ENCODE measurements at places on chromosomes 5 and 9.

DNA sequence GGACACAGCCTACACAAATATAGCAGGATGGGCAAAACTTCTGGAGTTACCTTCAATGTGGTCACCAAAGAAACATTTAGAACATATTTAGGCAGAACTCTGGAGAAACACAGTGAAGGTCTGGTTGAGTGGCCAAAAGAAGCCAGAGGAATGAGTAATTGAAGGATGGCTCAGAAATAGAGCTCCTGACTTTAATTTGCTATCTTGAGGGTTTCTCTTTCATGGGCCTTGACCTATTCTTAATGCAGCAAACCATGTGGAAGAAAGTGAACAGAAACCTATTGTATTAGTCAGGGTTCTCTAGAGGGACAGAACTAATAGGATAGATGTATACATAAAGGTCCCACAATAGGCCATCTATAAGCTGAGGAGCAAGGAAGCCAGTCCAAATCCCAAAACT is 650.5 kb downstream of the ACTL7B start:
- DNase-seq = no peak

DNA sequence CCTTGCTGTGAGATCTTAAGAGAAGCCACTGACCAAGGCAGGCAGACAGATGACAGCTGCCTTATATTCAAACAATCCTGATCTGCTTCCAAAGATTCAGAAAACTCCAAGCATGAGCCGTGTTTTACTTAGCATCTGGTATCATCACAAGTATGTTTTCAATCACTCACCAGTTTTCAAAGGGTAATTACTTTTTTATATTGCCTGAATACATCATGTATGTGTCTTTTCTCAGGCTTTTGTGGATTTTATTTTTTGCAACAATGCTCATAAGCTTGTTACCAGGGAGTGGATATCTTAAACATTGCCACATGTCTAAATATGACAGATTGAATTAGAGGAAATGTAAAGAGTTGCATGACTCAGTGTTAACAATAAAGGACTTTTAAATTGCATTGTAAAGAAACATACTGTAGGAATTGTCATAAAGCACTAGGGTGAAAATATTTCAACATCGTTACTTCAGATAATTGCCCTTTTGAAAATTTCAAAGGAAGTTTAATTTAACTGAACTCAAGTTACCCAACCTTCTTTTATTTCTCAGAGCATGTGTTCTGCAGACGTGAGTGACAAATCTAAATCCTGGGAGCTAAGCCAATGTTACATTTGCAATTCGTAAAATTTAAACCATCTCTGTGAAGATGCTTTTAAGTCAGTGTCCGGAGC is 326.1 kb downstream of the PLK2 start:
- peak; percentile 82 for DNase-seq

- no peak for DNase-seq
These were observed 75.9 kb downstream of the NMUR2 start for GRCh38 chr5:152329207-152329606.

DNA sequence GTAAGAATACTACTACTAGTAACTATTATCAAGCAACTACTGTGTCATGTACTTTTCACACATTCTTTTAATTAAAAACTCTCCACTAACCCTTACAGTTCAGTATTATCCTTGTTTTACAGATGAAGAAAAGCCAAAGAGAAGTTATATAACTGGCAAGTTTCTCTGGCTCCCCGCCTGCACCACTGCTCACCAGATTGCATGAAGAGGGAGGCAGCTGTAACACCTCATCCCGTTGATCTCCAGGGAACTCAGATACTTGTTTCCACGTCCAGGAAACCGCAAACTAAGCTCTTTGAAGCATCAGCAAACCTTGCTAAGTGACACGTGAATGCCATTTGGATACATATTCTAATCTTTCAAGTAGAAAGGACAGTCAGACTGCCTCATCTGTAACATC is 70.3 kb downstream of the RIGI start:
- DNase-seq = no peak

- no peak for DNase-seq
These were observed 106.3 kb downstream of the C9orf152 start for GRCh38 chr9:110101531-110102161.

GRCh38 chr5:61362796-61363368 is 30.8 kb downstream of the ZSWIM6 start:
- DNase-seq = no peak

DNA sequence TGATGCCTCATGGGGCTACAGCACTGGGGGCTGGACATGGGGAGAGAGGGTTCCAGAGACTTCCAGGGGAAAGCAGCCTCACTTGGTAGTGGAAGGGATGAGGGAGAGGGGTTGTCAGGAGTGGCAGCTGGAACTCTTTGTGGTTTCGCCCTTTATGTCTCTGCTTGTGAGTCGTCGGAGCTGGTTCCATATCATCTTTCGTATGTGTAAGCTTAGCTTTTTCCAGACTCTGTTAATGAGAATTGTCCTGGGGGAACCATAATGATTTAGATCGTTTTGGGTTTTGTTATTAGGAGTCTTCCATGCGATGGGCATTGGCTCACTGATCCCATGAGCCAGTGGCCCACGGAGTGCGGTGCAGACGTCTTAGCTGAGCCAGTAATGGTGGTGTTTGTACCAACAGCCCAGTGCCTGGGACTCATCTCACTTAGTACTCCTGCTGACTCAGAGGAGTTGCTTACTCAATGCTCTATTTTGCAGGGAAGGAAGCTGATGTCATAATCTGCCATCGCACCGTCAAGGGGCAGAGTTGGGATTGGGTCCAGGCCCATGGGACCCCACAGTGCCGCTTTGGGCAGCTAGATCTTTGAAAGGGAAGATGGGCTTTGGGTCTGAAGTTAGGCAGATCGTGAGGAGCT is 48.5 kb downstream of the NEK6 start:
- DNase-seq = peak; percentile 84

- no peak for DNase-seq
These were observed 84.5 kb downstream of the ERMP1 start for GRCh38 chr9:5748438-5748837.

Measured in HS-5 (cell line).